ENCODE measurements at places on chromosomes 7 and 10.

DNA sequence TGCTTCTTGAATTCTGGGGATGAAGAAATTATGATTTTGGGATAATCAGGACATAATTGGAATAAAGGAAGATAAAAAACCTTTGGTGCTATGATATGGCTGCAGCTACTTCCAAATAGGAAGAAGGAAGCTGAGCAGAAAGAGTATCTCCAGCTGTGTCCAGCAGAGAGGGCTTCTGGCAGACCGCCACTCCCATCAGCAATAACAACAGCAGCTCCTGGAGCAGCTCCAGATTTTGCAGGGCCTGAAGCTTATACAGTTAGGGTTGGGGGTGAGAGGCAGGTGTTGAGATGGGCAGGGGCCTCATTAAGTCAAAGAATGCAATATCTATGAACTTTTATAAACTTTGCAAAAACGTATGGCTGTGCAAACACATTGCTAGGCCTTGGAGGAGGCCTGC, 62.3 kb downstream of the C10orf120 start:
- DNase-seq = no peak

DNA sequence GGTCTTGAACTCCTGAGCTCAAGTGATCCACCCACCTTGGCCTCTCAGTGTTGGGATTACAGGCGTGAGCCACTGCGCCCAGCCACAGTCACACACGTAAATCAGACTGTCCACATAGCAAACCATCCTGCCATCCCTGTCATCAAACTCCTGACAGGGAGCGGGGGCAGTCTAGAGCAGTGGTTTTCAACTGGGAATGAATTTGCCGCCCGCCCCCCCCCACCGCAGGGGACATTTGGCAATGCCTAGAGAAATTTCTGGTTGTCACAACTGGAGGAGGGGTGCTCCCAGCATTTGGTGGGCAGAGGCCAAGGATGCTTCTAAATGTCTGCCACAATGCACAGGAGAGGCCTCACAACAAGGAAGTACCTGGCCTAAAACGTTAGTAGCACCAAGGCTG, 24.1 kb downstream of the CAMK2G start:
- DNase-seq = no peak

DNA sequence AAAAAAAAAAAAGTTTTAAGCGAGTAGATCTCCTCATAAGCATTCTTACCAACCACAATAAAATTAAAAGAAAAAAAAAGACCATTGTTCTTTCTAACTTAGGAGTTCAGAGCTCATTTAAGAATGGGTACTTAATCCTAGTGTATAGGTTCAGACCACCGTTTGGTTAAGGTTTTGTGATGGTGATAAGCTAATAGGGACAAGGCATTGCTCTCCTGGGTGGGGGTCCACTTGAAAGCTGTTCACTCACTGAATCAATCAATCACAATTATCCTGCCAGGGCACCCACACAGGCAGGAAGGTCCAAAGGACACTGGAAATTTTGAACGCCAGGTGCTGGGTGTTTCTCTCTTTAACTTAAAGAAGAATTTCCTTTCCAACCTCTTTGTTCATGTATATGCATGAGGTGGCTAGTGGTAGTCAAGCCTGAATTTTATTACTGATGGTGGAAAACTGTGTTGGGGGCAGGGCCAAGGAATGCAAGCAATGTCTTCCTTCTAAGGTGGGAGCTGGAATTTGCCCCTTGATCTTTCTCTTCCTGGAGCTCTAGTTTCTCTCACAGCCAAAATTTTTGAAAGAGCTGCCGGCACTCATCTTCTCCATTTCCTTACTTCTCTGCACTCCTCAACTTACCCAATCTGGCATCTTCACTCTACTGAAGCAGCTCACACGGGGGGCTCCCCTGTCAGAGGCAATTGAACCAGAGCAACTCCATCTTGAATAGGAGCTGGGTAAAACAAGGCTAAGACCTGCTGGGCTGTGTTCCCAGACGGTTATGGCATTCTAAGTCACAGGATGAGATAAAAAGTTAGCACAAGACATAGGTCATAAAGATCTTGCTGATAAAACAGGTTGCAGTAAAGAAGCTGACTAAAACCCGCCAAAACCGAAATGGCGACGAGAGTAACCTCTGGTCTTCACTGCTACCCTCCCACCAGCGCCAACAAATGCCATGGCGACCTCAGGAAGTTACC, 7.5 kb upstream of the FAM131B start:
- no peak for DNase-seq

GRCh38 chr7:82676777-82677463, 233.3 kb upstream of the CACNA2D1 start:
- no peak for DNase-seq
